ENCODE measurements at places on chromosomes 13 and 19.

DNA sequence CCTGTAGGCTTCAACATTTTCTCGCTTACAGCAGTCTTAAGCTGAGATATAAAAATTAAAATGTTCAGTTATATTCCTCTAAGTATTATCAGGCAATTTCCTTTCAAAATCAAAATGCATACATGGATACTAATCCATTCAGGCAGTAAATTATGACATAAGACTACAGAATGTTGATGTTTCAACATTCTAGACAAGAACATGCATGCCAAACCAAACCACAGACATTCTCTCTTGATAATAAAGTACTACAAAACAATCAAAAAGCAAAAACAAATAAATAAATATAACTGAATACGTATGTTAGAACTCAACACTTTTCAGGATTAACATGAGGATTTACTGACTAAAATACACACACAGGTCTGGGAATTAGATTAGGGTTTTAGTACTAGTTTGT lies 7.7 kb downstream of the DIS3 start:
- no peak for DNase-seq

- no peak for DNase-seq
Measured at GRCh38 chr19:3054972-3055740, 7.1 kb downstream of the TLE5 start.

DNA sequence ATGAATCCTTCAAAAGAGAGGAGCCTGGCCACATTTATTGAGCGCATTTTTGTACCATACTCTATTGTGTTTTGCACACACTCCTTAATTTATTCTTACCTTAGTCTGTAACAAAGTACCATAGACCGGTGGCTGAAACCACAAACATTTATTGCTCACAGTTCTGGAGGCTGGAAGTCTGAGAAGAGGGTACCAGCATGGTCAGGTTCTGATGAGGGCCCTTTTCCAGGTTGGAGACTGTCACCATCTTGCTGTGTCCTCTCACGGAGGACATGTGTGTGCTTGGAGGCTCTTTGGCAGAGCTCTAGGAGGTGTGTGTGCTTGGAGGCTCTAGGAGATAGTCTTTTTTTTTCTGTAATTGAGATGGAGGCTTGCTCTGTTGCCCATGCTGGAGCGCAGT lies 2.1 kb downstream of the ZNF331 start:
- no peak for DNase-seq

GRCh38 chr13:40479196-40479845 lies 187.1 kb downstream of the FOXO1 start:
- DNase-seq: no peak

DNA sequence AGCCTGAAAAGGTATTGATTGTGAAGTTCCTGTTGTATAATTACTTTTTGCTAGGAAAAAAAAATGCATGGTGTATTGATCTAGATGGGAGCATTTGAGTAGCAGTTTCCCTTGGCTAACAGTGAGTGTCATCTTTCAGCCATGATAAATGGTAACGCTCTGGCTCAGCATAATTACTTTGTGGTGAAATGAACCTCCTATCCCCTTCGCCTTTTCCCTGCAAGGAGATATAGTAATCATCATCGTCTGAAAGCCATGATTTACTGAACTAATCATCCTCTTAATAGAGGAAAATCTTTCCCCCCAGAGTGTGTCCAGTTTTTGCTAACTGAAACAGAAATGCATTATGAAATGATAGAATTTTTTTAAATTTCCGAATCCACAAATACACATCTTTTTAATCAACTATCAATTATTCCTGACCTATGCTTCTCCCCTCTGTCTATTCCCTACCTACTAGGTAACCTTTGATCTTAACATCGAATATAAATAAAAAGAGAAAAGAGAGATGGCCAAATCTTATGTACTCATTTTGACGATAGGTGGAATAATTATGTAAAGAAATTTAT lies 88.7 kb downstream of the MAB21L1 start:
- DNase-seq: no peak

DNA sequence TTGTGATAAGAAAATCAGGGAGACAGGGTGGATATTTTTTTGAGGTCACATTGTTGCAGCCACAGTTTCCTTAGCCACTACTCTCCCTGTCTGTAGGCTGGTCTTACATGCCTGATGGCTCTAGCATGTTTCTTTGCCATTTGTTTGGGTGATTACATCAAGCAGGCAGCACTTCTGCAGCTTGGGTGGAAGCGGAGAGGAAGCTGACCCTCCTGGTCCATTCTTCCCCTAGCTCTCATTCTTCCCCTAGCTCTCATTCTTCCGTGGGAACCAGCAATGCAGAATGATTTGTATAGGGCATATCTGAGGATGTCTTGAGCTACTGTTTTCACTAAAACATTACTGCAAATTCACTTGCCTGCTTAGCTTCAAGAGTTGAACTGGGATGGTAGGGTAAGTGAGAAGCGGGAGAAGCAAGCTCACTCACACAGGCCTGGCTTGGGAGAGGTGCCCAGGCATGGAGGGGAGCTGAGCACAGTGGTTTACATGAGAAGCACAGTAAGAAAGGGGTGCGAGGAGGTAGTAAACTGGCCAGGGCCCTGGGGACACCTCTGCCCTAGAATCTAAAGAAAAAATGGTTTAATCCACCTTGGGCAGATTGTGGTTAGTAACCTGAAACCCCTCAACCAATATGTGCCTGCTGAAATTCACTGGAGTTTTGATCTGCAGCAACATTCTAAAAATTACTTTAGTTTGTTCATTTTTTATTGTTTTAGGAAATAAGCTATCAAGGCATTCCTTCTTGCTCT lies 538.9 kb downstream of the RFC3 start:
- no peak for DNase-seq

GRCh38 chr19:45764945-45765701 lies 3.9 kb downstream of the SIX5 start:
- DNase-seq: no peak

DNA sequence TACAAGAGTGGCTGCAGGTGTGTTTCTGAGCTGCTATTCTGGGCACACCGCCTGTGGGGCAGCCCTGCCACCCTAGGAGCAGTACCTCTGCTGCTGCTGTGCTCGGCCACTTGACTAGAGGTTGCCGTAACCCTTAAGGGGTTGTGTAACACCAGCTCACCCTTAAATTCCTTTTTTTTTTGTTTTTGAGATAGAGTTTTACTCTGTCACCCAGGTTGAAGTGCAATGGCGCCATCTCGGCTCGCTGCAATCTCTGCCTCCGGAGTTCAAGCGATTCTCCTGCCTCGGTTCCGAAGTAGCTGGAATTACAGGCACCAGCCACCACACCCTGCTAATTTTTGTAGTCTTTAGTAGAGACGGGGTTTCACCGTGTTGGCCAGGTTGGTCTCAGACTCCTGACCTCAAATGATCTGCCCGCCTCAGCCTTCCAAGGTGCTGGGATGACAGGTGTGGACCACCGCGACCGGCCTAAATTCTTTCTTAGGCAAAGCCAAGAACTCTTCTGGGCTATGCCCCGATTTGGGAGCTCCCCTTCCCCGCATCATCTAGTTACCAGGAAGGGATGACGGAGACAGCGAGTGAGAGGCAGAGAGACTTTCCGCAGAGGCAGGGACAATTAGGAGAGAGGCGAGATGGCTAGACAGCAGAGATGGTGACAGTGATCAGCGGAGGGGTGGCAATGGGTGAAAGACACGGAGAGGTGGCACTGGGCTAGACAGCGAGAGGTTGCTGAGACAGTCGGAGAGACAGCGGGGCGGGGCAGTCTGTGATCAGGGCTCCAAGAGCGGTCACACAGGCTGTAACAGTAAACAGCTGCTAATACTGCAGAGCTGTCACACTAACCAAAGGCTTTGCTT lies 4.4 kb upstream of the LILRA5 start:
- DNase-seq: no peak

GRCh38 chr13:92721620-92722019 lies 505.0 kb upstream of the GPC6 start:
- DNase-seq: no peak

GRCh38 chr19:6260912-6261650 lies 18.7 kb downstream of the MLLT1 start:
- DNase-seq: no peak

DNA sequence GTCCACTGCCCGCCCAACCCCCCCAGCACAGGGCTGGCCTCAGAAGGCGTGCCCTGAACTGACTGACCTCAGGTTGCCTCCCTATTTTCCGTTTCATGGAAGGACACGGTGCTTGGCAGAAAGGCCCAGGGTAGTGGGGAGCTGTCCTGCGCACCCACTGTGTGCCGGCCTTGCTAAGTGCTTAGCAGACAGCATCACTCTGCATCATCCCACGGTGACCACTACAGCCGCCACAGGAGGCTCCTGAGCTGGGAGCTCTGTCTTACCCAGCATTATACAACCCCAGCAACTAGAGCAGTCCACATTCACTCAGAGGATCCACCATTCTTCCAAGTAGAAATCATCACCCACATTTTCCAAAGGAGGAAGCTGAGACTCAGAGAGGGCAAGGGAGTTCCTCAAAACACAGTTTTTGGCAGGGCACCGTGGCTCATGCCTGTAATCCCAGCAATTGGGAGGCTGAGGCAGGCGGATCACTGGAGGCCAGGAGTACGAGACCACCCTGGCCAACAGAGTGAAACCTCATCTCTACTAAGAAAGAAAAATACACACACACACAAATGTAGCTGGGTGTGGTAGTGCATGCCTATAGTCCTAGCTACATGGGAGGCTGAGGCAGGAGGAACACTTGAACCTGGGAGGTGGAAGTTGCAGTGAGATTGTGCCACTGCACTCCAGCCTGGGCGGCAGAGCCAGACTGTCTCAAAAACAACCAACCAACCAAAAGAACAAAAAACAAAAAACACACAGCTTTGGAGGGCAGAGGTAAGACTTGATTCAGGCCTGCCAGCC lies 1.6 kb downstream of the SBK2 start:
- no peak for DNase-seq

DNA sequence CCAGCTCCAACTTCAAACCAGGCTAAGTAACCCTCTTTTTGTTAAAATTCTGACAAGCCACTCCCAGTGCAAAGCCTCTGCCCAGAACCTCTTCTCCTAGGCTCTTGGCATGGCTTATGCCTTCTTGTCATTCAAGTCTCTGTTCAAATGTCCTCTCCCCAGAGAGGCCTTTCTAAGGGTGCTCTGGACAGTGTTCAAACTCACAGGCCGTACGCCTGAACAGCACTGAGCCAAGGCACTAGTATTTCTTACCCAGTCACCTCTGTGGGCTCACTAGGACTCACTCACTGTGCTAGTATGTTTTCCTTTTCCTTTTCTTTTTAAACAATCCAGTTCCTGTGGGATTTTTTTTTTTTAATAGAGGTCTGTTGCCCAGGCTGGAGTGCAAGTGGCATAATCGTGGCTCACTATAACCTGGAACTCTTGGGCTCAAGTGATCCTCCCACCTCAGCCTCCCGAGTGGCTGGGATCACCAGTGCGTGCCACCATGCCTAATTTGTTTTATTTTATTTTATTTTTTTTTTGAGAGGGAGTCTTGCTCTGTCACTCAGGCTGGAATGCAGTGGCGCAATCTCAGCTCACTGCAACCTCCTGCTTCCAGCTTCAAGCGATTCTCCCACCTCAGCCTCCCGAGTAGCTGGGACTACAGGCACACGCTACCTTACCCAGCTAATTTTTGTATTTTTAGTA lies 2.3 kb upstream of the ASF1B start:
- DNase-seq: no peak

DNA sequence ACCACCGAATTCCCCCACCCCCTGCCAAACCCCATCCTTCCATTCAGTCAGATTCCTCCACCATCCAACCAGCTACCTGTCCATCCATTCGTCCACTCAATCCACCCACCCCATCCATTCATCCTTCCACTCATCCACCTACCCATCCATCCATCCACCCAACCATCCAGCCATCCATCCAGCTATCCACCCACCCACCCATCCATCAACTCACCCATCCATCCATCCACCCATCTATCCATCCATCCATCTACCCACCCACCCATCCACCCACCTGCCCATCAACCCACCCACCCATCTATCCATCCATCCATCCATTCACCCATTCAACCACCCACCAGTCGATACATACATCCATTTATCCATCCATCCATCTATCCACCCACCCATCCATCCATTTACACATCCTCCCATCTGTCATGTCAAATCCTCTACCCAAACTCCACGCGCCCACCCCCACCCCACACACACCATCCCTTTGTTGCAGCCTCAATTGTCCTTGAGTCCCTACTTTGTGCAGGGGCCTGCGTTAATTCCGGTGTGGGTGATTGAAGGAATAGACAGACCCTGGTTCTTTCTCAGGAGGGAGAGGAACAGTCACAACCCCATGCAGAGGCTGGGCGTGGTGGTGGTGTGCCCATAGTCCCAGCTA lies 5.3 kb upstream of the SLC5A5 start:
- DNase-seq: no peak

GRCh38 chr13:110446575-110446890 lies 115.0 kb downstream of the RAB20 start:
- no peak for DNase-seq

DNA sequence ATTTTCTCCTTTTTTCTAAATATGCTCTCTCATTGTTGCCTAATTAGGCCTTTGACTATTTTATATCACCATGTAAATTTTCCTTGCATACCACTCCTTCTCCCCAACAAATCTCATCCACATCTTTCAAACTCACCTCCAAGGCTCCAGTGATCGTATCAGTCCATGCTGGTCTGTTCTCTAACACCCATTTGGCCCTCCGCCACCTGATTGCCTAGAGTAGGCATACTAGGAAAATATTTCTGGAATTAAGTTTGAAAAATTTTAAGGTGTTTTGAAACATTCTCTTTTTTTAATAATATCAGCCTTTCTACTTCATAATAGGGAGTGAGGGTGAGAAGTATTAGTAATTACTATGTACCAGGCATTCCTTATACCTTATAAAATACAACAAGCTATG lies 473.9 kb downstream of the FGF9 start:
- no peak for DNase-seq

DNA sequence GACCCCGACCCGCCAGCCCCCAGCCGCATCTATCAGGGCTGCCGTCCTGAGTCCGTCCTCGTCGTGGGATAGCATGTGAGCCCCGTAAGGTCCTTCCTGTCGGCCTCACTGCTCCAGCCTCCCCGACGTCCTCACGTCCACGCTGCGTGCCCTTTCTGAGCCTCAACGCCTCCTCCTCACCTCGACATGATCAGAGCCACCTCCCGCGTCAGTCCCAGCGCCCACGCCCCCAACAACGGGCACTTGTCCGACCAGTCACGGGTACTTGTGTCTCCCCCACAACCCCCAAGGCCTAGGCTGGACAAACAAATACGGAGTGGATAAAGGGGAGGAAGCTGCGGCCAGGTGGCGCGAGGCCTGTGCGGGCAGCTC lies 665 bp downstream of the ZNF497 start:
- peak; percentile 60 for DNase-seq

DNA sequence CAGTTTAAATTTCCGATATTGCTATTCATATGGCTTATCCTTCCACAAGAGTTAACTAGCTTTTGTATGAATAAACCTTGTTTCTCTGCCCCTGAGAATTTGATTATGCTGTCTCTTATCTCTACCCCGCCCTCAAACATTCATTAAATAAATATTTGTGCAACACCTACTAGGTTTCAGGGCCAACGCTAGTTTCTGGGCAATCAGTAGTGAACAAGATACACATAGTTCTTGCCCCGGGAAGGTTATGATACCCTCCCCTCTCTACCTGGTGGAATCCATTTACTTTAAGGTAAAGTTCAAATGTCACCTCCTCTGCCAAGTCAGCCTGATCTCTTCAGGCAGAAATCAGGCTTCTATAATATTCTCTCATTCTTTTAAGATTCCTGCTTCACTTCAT lies 16.6 kb upstream of the USP12 start:
- no peak for DNase-seq

GRCh38 chr13:31409678-31410356 lies 210.0 kb downstream of the B3GLCT start:
- DNase-seq: no peak

Measured in NCI-H446 (cell line).